ENCODE measurements at places on chromosomes 3 and 15. TPM values are rescaled to one million over a fixed set of nuclear protein-coding genes. Genes with fewer than 3 reads are reported as not detected.
A peak's percentile ranks its signal among the peaks of the same experiment; 100 is the strongest.

- DNase-seq = no peak
Observed at GRCh38 chr3:143146486-143147274, 27.1 kb downstream of the CHST2 start.

DNA sequence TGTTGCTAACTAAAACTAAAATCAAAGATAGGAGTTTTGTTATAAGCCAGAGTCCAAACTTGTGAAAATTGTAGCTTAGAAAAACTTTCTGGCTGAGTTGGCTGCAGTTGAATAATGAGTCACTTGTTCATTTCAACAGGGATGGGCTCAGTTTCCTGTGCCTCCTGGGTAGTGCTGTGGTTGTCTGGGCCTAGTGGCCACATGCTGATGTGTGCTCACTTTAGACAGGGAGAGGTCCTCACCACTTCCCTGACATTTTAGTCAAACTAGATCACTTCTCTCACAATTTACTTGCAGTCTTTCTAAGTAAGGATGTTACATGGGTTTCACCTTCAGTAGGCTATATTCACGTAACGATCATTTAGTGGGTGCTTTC, 6.3 kb upstream of the UBE2Q2 start:
- DNase-seq = peak; percentile 53

DNA sequence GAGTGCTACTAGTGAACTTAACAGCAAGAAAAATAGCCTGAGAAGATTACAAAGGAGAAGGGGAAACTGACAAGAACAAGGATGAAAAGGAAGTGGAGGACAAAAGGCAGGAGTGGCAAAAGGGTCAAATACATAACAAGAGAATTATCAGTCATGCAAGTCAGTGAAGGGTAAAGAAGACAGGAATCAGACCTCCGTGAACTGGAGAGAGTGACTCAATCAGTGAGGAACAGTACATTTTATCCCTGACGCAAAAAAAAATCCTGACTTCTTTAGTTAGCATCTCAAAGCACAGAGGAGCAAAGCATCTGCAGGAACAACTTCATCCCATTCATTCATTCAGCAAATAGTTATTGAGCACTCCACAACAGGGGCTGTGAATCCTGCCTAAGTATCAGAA, 97.8 kb downstream of the SST start:
- DNase-seq = no peak

GRCh38 chr3:178584722-178585380, 48.6 kb downstream of the KCNMB2 start:
- DNase-seq = no peak

SOX14 gene
- total RNA-seq = not detected

- DNase-seq = no peak
Observed at GRCh38 chr3:181565416-181565815, 146.3 kb upstream of the SOX2 start.

- no peak for DNase-seq
Observed at GRCh38 chr15:41161736-41162135, 45.7 kb upstream of the INO80 start.

IGF2BP2 gene
- 19.4 TPM for total RNA-seq

UROC1 gene
- not detected for total RNA-seq

- no peak for DNase-seq
Observed at GRCh38 chr15:47003568-47003967, 713.7 kb upstream of the SEMA6D start.

DUSP7 gene
- 28.8 TPM for total RNA-seq

GRCh38 chr15:69055251-69055650, 40.8 kb downstream of the NOX5 start:
- no peak for DNase-seq

GRCh38 chr3:51382076-51382745, 2.9 kb upstream of the MANF start:
- DNase-seq = no peak

NR1D2 gene
- total RNA-seq = 53.7 TPM

DNA sequence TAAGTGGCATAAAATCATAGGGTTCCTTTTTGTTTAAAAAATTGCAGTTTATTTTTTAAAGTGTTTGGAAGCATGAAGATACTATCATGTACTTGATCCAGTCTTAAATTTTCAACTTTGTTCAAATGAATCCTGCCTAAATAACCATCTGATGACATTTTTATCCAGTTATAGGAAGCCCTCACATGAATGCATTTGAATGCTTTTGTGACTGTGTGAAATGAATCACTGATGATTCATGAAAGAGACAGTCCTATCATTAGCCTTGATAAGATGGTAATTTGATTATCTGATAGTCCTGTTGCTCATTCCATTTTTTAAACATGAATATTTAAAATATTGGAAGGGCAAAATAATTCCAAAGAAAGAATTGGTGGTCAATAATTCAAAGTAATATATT, 401.9 kb upstream of the ROBO2 start:
- DNase-seq = no peak

- no peak for DNase-seq
Observed at GRCh38 chr3:176840641-176841286, 356.5 kb downstream of the TBL1XR1 start.

DNA sequence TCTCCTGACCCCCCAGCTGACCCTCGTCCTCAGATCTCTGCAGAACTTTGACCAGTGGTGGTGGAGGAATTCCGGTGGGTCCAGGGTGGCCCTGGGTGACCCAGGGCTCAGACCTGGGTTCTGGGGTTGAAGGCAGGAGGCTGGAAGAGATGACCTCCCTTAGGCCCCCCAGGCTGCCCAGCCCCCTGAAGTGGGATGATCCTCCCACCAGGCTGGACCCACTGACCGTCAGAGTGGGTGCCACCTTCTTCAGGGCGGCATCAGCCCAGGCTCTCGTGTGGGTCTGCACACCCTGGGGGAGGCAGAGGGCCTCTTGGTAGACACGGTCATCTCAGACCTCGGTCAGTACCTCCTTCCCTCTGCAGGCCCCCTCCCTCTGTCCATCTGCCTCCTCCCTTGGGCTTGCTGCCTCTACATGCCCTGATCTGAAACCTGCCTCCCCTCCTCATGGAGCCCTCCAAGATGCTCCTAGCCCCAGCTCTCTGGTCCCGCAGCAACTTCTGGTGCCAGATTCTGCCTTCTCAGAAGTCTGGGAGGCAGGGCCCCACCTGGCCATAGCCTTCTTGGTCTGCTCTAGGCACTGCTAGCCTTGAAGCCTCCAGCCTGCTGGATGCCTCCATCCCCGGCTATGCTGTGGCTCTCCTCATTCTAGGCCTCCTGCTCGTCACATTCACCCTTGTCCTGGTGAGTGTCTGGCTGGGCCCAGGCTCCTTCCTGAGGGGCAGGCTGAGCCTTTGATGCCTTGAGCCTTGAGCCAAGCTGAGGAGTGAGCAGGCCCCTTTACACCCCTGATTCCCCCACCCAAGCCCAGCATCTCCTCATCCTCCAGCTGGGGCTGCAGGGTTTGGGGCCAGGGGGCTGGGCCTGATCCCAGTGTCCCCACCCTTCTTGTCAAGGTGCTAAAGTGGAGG, 49.1 kb upstream of the CSPG4 start:
- no peak for DNase-seq

DNA sequence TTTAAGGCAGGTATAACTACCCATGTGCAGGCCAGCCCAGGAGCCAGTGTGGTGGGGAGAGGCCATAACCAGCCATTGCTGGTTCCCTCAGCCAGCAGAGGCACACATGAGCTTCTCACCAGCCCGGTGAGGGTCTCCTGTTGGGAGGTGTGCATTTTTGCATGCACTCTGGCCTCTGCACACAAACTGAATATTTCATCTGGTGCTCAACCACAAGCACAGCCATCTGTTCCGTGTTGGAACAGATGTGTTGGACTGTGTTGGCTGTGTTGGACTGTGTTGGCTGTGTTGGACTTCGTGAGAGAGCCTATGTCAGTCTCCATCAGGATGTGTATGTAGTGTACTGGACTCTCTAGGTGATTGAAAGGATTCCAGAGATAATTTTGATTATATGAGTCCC, 67.2 kb downstream of the RPL39L start:
- DNase-seq = no peak

- peak; percentile 92 for DNase-seq
Observed at GRCh38 chr3:46692566-46692990, 901 bp downstream of the ALS2CL start.

DNA sequence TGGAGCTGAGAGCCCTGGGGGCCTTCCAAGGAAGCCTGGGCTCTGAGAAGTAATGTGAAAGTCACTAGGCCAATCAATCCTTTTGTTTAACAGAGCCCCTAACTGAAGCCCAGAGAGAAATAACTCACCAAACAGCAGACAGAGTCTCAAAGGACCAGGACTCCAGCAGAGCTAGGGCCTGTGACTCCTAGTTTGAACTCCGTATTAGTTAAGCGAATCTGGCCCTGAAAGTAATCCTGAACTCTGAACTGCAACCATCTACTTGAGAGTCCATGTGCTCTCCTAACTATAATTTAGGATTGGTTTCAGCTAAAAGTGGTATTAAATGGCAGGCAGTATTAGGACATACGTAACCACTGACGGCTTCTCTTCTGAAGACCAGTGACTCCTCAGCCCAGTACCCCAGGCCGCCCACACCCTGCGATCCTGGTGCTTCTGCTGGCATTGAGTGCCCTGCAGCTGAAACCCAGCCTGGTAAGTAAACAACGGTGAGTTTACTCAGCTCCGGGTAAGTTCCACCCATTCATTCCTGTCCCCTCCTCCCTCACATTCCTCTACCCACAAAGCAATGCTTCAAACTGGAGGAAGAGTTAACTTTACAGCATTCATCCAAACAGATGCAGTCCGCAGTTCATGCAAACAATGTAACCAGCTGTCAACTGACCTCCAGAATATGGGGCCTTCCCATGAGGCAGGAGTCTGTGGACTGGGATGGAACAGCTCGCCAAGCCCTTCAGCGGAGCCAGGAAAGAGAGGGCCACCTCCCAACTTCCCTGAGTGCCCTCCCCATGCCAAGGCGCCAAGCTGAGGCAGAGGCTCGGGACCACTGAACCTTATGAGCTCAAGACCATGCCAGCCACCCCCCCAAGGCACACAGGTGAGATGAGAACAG, 7.3 kb downstream of the MYO5C start:
- peak; percentile 87 for DNase-seq

ZNF619 gene
- 8.6 TPM for total RNA-seq

TFRC gene
- total RNA-seq = 478 TPM

SEC22C gene
- 51.3 TPM for total RNA-seq

DNA sequence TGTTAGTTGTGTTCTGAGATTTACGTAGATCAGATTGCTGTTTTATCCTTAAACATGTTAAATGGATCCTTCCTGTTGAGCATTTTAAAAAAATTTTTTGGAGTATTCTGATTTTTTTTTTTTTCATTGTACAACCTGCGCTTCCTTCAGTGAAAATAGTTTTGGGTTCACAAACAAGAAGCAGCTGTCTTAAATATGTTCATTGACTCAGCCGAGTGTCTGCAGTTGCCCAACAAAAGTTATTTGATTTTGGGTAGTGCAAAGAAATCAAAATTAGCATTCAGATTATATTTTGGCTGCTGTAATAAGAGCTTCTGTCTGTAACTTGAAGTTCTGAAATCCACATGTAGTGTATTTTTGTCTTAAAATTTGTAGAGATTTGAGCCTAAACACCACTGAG, 148.2 kb downstream of the BBX start:
- DNase-seq = no peak

DNA sequence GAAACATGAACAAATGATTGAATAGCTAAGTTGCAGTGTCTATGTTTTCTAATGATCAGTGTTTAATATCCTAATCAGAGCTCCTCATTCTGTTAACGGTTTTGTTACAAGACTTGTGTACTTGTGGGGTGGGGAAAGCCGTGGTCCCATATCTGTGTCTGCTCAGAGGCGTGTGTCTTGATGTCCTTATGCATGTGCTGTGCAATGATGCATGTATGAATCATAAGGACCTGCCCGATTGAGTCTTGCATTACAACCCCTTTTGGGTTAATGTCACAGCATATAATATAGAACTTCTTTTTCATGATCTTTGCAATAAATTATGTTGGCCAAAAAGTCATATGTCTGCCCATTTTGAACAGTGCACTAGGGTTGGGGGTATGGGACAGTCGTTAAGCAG, 233.4 kb downstream of the ITPR1 start:
- DNase-seq = no peak

DNA sequence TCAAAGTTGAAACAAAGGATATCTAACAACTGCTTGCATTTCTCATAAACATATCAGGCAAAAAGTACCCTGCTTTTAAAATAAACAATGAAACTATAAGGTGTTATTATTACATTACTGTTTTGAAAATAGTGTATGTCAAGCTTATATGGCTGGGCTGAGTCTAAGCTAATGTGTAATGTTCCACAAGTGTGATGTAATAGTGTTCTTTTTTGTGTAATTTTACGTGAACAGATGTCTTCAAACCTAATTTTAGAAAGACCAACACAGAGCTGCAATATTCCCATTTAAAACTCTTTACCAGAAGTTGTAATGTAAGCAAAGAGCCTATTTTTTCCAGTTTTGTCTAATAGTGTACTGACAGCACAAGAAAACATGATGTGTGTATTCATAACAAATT, 34.0 kb downstream of the MINDY2 start:
- DNase-seq = no peak

GRCh38 chr3:146747928-146748327, 142.8 kb upstream of the PLSCR5 start:
- DNase-seq = no peak

GRCh38 chr3:150293401-150294001, 114.6 kb upstream of the TSC22D2 start:
- no peak for DNase-seq

MYRIP gene
- total RNA-seq = 1.8 TPM

- no peak for DNase-seq
Observed at GRCh38 chr15:74430510-74430951, 3.2 kb downstream of the SEMA7A start.

GRCh38 chr15:40407330-40407990, 1.9 kb downstream of the IVD start:
- DNase-seq = no peak

GRCh38 chr15:66269326-66270090, 16.0 kb upstream of the MEGF11 start:
- no peak for DNase-seq

HEMK1 gene
- total RNA-seq = 28.4 TPM

- no peak for DNase-seq
Observed at GRCh38 chr3:183092256-183092655, 7.0 kb downstream of the MCCC1 start.

GRCh38 chr15:72962054-72962702, 90.1 kb upstream of the NEO1 start:
- DNase-seq = no peak

DNA sequence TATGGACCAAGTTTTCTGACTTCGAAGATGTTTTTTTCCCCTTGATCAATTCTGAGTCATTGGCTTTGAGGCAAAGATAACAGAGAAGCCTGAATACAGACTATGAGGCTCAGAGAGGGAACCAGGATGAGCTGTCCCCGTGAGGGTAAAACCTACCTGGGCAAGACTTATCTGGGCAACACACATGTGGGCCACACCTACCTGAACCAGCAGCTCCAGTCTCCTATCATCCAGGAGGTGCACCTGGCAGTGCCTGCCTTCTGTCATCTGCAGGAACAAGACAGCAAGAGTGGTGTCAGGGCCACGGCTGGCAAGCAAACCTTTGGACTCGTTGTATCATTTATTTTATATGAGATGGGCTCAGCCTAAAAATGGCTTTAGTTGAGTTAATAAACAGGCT, 72.6 kb downstream of the FRMD4B start:
- DNase-seq = no peak

Measured in lower lobe of right lung (tissue), 2 donors.